SK-N-SH (cell line): ENCODE measurements at places on chromosomes 4 and X.

DNA sequence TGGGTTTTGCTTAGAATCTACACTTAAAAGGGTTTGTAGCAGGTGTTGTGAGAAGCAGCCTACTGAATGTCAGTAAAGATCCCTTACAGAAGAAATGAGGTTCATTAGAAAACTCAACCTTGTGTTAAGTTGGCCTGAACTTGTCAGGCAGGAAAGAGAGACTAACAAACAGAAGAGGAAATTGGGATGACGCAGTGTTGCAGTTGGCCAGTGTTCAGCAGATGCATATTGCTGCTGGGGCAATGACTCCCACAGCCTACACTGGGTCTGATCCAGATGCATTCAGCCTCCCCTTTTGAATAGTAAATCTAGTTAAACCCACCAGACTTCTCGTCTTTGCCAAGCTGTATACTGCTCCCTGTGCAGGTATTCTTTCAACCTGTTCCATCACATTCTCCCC, 409.4 kb downstream of the UBE2NL start:
- no peak for DNase-seq

DNA sequence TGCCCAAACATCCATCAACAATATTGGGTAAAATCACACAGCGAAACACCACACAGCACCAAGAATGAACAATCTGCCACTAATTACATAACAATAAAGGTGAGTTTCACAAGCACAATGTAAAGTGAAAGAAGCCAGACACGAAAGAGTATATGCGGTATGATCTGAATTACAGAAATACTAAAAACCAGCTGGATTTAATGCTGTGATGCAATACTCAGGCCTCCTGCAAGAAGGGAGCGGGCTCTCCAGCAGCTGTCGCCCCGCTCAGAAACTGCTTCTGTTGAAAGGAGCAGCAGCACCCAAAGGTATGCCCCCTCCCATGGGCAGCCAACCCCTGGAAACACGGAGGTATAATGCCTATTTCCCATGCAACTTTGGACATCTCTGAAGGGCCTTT, 77.0 kb downstream of the PAPSS1 start:
- no peak for DNase-seq

DNA sequence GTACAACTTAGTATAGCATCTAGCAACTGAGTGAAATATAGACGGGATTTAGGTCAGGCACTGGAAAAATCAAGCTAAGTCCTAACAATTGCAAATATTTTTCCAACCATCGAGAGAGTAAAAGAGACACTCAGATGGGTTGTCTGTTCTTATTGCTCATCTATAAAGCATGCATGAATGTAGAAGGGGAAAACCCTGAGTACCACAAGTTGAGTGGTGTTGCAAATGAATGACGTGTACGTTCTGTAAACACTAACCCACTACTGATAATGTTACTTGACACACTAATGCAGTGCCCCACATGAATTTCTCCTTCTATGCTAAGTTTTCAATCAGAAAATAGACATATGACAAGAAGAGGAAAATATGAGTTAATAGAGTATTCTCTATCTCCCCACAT, 211.2 kb downstream of the COX18 start:
- no peak for DNase-seq

GRCh38 chr4:41796545-41797210, 48.2 kb upstream of the PHOX2B start:
- DNase-seq = no peak

DNA sequence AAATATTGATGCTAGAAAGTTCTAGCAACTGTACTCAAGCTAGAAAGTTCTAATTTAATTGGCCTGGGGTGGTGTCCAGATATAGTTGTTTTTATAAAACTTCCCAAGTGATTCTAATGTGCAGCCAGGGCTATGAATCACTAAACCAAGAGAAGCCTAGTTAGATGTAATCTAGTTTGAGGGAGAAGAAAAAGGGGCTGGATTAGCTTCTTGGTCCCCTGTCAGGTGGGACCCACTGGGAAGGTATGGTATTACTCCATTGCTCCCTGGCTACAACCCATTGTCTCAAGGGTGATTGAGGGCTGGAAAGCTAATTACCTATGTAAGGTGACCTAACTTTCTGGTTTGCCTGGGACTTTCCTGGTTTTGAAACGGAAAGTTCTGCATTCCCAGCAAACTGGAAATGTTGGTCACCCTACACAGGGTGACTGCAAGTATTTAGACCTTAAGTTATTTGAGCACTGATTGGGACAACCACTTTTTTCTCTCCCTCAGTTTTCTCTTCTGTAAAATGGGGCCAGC, 23.9 kb upstream of the MSN start:
- no peak for DNase-seq

- DNase-seq = no peak
Measured at GRCh38 chr4:119643306-119644042, 14.9 kb upstream of the PDE5A start.
